Tibial nerve (tissue), 4 donors: ENCODE measurements at places on chromosomes 3 and 15.

GRCh38 chr3:59424268-59425010 lies 374.6 kb upstream of the CFAP20DC start:
- H3K4me1 ChIP-seq, result no peaks in the 10 kb centered on the region
- H3K27ac ChIP-seq, result no peak overlapping the region
- H3K4me3 ChIP-seq, result no peak overlapping the region
- H3K36me3 ChIP-seq, result no peaks in the 10 kb centered on the region
- no peak for DNase-seq

DNA sequence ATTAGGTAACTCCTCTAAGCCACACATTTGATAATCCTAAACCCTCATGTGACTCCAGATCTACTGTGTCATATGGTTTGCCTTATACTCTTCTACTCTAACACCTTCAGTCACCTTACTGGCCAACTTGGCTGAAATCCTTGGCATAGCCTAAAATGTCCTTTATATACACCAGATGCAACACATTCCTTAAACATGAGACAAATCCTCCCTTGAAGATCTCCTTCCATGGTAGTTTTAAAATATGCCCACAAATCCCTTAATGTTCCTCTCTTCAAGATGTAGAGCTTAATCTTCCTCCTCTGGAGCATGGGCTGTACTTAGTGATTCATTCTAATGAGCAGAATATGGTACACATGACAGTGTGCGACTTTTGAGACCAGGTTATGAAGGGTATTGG lies 238.9 kb downstream of the SUCLG2 start:
- no peaks in the 10 kb centered on the region for H3K27me3 ChIP-seq
- H3K27ac ChIP-seq, result no peak overlapping the region
- no peaks in the 10 kb centered on the region for H3K36me3 ChIP-seq
- DNase-seq, result no peak
- H3K4me1 ChIP-seq, result peaks cover 8% of the 10 kb centered on the region
- H3K4me3 ChIP-seq, result no peak overlapping the region

DNA sequence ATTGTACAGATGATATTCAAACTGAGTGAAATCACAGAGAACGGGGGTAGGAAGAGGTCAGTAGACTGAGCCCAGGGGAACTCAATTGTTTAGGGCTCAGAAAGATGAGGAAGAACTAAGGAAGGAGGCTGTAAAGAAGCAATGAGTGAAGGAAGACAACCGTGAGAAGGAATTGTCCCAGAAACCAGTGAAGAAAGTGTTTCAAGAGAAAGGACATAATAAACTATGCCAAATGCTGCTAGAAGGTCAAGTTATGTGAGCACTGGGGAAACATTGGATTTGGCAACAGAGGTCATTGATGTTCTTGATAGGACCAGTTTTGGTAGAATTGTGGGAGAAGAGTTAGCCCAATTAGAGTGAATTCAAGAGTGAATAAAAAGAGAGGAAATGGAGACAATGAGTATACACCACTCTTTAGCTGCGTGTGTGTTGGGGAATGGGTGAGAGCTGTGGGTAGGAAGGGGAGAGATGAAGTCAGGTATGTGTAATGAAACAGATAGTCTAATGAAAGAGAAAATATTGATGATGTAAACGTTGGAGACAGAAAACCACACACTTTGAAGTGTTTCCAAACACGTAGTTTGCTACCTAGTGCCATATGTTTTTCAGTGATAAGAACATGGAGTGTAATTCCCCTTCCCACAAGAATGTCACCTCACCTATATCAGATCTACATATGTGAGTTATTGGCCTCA lies 42.5 kb upstream of the MME start:
- no peaks in the 10 kb centered on the region for H3K27me3 ChIP-seq
- no peak for DNase-seq
- no peak overlapping the region for H3K4me3 ChIP-seq
- no peak overlapping the region for H3K27ac ChIP-seq
- no peaks in the 10 kb centered on the region for H3K36me3 ChIP-seq
- H3K4me1 ChIP-seq, result no peaks in the 10 kb centered on the region

GRCh38 chr15:56981160-56981559 lies 62.7 kb downstream of the TCF12 start:
- no peak for DNase-seq
- peaks cover 25% of the 10 kb centered on the region for H3K4me1 ChIP-seq
- H3K27me3 ChIP-seq, result no peaks in the 10 kb centered on the region
- no peaks in the 10 kb centered on the region for H3K36me3 ChIP-seq
- H3K4me3 ChIP-seq, result no peak overlapping the region
- H3K27ac ChIP-seq, result no peak overlapping the region

- H3K27ac ChIP-seq, result no peak overlapping the region
- H3K36me3 ChIP-seq, result no peaks in the 10 kb centered on the region
- peak overlapping the region; percentile 83 for H3K4me3 ChIP-seq
- DNase-seq, result no peak
- no peaks in the 10 kb centered on the region for H3K4me1 ChIP-seq
- peaks cover 2% of the 10 kb centered on the region for H3K27me3 ChIP-seq
These were observed 16.0 kb upstream of the ADIPOQ start for GRCh38 chr3:186826410-186826975.

DNA sequence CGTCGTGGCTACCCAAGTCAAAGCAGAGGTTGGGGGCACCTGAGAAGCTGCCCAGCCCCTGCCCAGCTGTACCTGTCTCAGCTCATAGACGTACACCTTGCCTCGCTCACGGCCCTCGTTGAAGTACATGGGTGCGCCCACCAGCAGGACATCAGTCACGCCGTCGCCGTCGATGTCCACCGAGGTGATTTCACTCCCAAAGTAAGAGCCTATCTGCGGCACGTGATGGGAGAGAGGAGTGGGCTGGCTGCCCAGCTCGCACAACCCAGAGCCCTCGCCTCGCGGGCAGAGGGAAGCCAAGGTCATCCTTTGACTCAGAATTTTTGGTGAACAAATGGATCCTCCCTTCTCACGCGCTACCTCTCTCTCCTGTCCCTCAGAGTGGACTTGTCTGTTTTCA lies 54.7 kb downstream of the FEM1B start:
- H3K27me3 ChIP-seq, result no peaks in the 10 kb centered on the region
- no peak overlapping the region for H3K4me3 ChIP-seq
- no peak for DNase-seq

GRCh38 chr3:115577000-115577399 lies 46.3 kb upstream of the GAP43 start:
- H3K4me1 ChIP-seq, result peaks cover 10% of the 10 kb centered on the region
- H3K4me3 ChIP-seq, result no peak overlapping the region
- H3K27me3 ChIP-seq, result no peaks in the 10 kb centered on the region

GRCh38 chr3:159850481-159850880 lies 138.2 kb upstream of the IL12A start:
- H3K4me1 ChIP-seq, result no peaks in the 10 kb centered on the region
- no peaks in the 10 kb centered on the region for H3K27me3 ChIP-seq
- DNase-seq, result no peak
- H3K36me3 ChIP-seq, result no peaks in the 10 kb centered on the region
- H3K27ac ChIP-seq, result peak overlapping the region; percentile 93

- H3K4me3 ChIP-seq, result no peak overlapping the region
- no peak for DNase-seq
- H3K4me1 ChIP-seq, result no peaks in the 10 kb centered on the region
These were observed 71.2 kb upstream of the DCBLD2 start for GRCh38 chr3:98972720-98973119.

GRCh38 chr3:3189961-3190360 lies 10.5 kb upstream of the CRBN start:
- no peak for DNase-seq
- no peaks in the 10 kb centered on the region for H3K4me1 ChIP-seq
- no peak overlapping the region for H3K27ac ChIP-seq
- H3K27me3 ChIP-seq, result no peaks in the 10 kb centered on the region
- no peaks in the 10 kb centered on the region for H3K36me3 ChIP-seq

DNA sequence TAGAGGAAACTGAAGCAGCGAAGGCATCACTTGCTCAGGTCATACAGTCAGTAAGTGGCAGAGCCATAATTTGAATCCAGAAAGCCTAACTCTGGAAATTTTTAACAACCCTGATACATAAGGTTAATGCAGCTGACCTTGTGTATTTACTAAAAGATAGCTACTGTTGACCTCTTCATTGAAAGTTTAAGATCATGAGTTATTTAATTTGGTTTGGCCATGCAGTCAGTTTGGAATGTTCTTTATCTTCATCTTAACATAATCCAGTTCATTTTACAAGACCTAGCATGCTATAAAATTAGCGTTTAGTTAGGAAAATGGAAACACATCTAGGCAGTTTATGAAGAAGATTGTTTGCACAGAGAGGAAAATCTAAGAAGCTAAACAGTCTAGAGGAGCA lies 240.9 kb downstream of the RBMS3 start:
- no peak overlapping the region for H3K4me3 ChIP-seq
- H3K36me3 ChIP-seq, result no peaks in the 10 kb centered on the region
- H3K27me3 ChIP-seq, result no peaks in the 10 kb centered on the region
- DNase-seq, result no peak
- H3K27ac ChIP-seq, result no peak overlapping the region

DNA sequence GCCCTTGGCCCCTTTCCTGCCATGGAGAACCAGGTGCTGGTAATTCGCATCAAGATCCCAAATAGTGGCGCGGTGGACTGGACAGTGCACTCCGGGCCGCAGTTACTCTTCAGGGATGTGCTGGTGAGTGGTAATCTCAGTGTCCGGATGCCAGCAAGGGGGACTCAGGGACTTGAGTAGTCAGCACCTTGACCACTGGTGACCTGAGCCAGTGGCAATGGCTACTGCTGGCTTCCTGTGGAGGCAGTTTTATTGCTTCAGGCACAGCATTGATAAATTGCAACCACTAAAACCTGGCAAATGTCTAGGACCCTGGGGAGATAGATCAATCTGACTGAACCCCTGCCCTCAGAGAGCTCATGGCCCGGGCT lies 830 bp downstream of the MAP2K5 start:
- H3K36me3 ChIP-seq, result peaks cover 17% of the 10 kb centered on the region
- H3K4me3 ChIP-seq, result peak overlapping the region; percentile 75
- H3K4me1 ChIP-seq, result no peaks in the 10 kb centered on the region

DNA sequence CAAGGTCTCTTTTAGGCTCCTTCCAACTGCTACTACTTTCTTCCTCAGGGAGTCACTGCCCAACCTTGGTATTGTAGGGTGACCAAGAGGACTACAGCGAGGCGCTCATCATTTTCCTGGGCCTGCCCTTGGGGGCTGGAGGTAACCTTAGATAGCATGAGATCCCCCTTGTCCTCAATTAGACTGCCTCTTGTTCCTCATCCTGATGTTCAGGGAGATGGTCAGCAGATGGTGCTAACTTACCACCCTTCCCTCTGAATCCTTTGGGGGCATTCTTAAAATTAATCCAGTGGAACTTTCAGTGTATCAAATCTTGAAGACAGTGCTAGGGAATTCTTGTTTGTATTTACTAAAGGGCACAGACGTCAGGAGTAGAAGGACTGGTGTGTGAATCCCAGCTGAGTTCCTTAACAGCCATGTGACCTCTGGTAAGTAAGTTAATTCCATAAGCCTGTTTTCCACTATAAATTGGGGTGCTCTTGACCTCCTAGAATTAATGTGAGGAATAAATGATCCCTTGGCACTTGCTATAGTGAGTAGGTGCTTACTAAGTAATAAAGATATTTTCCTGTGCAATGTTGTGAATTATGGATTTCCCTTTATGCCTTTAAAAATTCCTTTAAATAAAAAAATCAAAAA lies 4.1 kb upstream of the CLPX start:
- peaks cover 4% of the 10 kb centered on the region for H3K4me1 ChIP-seq
- H3K36me3 ChIP-seq, result no peaks in the 10 kb centered on the region
- no peak for DNase-seq

GRCh38 chr15:42001236-42001635 lies 19.6 kb downstream of the PLA2G4E start:
- no peaks in the 10 kb centered on the region for H3K27me3 ChIP-seq
- DNase-seq, result no peak
- no peaks in the 10 kb centered on the region for H3K36me3 ChIP-seq
- no peaks in the 10 kb centered on the region for H3K4me1 ChIP-seq
- no peak overlapping the region for H3K27ac ChIP-seq

- DNase-seq, result no peak
- H3K4me3 ChIP-seq, result no peak overlapping the region
- no peaks in the 10 kb centered on the region for H3K36me3 ChIP-seq
- no peaks in the 10 kb centered on the region for H3K27me3 ChIP-seq
- no peak overlapping the region for H3K27ac ChIP-seq
These were observed 85.2 kb downstream of the FAM174B start for GRCh38 chr15:92570391-92570790.

GRCh38 chr3:27553886-27554540 lies 69.8 kb upstream of the SLC4A7 start:
- H3K4me3 ChIP-seq, result no peak overlapping the region
- H3K36me3 ChIP-seq, result no peaks in the 10 kb centered on the region
- no peaks in the 10 kb centered on the region for H3K4me1 ChIP-seq
- H3K27me3 ChIP-seq, result no peaks in the 10 kb centered on the region

- no peaks in the 10 kb centered on the region for H3K36me3 ChIP-seq
- H3K4me1 ChIP-seq, result no peaks in the 10 kb centered on the region
- H3K27me3 ChIP-seq, result no peaks in the 10 kb centered on the region
- no peak overlapping the region for H3K27ac ChIP-seq
These were observed 17.4 kb upstream of the SLC25A36 start for GRCh38 chr3:140924097-140924873.

- no peak for DNase-seq
- H3K27ac ChIP-seq, result peak overlapping the region; percentile 62
- H3K4me3 ChIP-seq, result no peak overlapping the region
These were observed 14.8 kb downstream of the ANXA2 start for GRCh38 chr15:60382773-60383674.

- H3K4me1 ChIP-seq, result no peaks in the 10 kb centered on the region
- no peaks in the 10 kb centered on the region for H3K36me3 ChIP-seq
- H3K27me3 ChIP-seq, result no peaks in the 10 kb centered on the region
- DNase-seq, result no peak
- no peak overlapping the region for H3K27ac ChIP-seq
These were observed 263.2 kb upstream of the LMCD1 start for GRCh38 chr3:8238432-8238831.

GRCh38 chr3:147336543-147337278 lies 69.6 kb downstream of the ZIC4 start:
- H3K27ac ChIP-seq, result no peak overlapping the region
- H3K4me3 ChIP-seq, result no peak overlapping the region
- H3K36me3 ChIP-seq, result no peaks in the 10 kb centered on the region
- no peak for DNase-seq
- peaks cover 22% of the 10 kb centered on the region for H3K27me3 ChIP-seq
- no peaks in the 10 kb centered on the region for H3K4me1 ChIP-seq

- no peak overlapping the region for H3K27ac ChIP-seq
- H3K36me3 ChIP-seq, result no peaks in the 10 kb centered on the region
- H3K4me3 ChIP-seq, result no peak overlapping the region
These were observed 57.2 kb upstream of the KY start for GRCh38 chr3:134707908-134708597.

DNA sequence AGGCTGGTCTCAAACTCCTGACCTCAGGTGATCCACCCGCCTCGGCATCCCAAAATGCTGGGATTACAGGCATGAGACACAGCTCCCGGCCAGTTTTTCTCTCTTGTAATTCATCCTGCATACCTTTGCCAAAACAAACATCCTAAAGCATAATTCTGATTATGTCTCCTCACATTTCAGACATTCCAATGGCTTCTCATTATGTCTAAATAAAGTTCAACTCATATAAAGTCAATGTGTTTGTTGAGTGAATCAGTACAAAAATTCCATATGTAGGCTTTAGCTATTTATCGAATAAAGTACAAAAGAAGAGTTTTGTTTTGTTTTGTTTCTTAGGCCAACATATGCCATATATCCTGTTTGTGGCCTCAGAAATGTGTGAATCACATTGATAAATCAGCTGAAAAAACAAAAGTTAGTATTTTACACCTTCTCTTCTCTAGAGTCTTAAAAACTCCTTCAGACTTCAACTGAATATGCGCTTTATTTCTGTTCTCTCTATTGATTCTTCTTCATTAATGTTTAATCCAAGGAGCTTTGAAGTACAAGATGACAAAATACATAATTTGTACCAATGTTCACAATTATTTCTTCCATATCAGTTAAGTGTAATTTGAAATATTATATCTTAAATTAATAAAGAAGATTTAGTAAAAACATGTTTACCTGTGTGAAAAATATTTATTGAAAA lies 165.8 kb downstream of the MECOM start:
- H3K27me3 ChIP-seq, result no peaks in the 10 kb centered on the region
- no peak for DNase-seq
- no peak overlapping the region for H3K4me3 ChIP-seq
- H3K36me3 ChIP-seq, result no peaks in the 10 kb centered on the region
